Stimulated activated CD4-positive, alpha-beta T cell treated with anti-CD3 and anti-CD28 coated beads, Interleukin-12 subunit alpha, Interleukin-12 subunit beta, amount 100 ng/mL, for 4 hours (primary cell): ENCODE measurements at places on chromosomes 6 and 20.

- no peak for DNase-seq
These were observed 350.8 kb upstream of the RSPO3 start for GRCh38 chr6:126767711-126768110.

DNA sequence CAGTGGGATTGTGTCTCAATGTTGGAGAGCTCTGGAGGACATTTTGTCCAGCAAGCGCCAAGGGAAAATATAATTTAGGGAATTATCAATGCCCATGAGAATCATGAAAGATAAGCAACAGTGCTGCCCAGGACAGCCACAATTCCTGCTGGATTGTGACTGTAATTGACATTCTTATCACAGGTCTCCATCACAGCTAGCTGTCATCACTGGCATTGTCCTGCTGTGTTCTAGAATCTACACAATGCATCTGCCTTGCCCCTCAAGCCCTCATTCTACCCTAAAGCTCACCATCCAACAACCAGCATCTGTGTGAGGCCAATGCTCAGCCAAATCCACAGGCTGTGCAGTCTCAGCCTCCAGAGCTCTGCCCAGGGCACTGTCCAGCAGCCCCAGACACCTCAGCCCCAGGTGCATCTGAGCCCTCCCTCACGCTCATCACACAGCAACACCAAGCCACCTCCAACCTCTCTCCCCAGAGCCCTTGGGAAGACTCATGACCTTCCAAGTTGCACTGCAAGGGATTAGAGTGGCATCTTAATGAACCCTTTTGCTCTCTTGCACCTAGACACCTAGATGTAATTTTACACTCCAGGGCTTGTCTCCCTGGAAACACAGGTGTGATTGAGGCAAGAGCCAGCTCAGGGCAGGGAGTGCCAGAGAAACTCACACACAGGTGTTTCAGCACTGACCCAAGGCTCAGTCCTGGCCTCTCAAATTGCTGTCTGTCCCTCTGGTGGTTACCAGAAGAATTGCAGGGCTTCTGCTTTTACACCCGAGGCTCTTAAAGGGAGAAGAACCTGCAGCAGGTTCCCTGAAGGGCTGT, 85.2 kb upstream of the PHACTR3 start:
- peak; percentile 10 for DNase-seq

DNA sequence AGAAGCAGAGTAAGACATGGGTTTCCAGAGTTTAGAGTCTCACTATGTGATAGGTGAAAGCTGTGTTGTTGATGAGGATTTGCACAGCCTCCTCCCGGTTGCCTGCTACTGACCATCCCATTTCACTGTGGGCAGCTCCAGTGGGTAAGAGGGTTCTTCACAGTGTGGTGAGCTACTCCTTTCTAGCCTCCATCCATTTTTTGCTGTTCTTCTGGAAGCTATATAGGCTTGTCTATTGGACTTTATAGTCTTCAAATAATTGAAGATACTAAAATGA, 13.4 kb downstream of the UST start:
- DNase-seq: no peak

GRCh38 chr20:64152906-64153305, 11.3 kb upstream of the MYT1 start:
- DNase-seq: no peak

DNA sequence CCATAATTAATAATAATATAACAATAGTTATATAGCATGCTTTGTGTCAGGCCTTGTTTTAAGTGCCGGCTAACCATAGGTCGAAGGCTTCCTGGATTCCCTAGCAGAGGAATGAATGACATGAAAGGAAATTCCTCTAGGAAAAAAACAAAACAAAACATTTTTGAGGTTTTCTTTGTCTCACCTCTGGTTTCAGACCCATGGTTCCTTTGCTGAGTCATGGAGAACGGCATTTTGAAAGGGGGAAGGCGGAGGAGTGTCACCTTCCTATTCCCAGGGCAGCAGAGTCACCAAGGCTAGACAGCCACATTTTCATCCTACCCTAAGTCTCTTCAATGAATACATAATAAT, 25.3 kb upstream of the CCND3 start:
- no peak for DNase-seq

GRCh38 chr6:165181951-165182414, 127.4 kb downstream of the C6orf118 start:
- DNase-seq: no peak

- DNase-seq: peak; percentile 68
These were observed at the start of gene TXLNB for GRCh38 chr6:139291813-139292619. TXLNB (minus strand) TSS chr6:139291998; CDS start chr6:139288899, 3,099 bp downstream.
